ENCODE measurements at places on chromosomes 7 and 10. TPM values are rescaled to one million over a fixed set of nuclear protein-coding genes. Genes with fewer than 3 reads are reported as not detected.
A peak's percentile ranks its signal among the peaks of the same experiment; 100 is the strongest.

PCGF5 gene
- 55.2 TPM for polyA plus RNA-seq

DNA sequence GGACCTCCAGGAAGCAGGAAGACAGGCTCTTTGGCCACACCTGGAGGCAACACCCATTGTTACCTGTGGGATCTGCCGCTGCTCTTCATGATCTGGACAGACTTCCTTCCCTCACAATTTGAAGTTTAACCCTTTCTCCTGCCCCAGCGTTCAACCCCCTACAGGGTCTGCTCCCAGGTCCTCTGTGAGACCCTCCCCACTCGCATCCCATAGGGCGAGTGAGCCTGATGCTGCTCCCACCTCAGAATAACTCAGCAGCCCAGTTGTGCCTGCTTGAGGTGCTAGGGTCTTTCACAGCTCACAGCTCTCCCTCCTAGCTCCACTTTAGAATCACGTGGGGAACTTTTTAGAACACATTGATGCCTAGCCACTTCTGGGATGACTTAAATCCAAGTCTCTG, 61.8 kb upstream of the C10orf90 start:
- H3K27ac ChIP-seq: no peak overlapping the region
- no peaks in the 10 kb centered on the region for H3K27me3 ChIP-seq
- H3K4me1 ChIP-seq: no peaks in the 10 kb centered on the region
- H3K36me3 ChIP-seq: no peaks in the 10 kb centered on the region

GRCh38 chr7:95527776-95528250, 42.1 kb downstream of the ASB4 start:
- H3K36me3 ChIP-seq: no peaks in the 10 kb centered on the region
- H3K4me3 ChIP-seq: no peak overlapping the region
- H3K27me3 ChIP-seq: no peaks in the 10 kb centered on the region
- no peak for DNase-seq
- H3K4me1 ChIP-seq: no peaks in the 10 kb centered on the region

ATOH7 gene
- polyA plus RNA-seq: not detected

CEP55 gene
- 0.05 TPM for polyA plus RNA-seq

DNA sequence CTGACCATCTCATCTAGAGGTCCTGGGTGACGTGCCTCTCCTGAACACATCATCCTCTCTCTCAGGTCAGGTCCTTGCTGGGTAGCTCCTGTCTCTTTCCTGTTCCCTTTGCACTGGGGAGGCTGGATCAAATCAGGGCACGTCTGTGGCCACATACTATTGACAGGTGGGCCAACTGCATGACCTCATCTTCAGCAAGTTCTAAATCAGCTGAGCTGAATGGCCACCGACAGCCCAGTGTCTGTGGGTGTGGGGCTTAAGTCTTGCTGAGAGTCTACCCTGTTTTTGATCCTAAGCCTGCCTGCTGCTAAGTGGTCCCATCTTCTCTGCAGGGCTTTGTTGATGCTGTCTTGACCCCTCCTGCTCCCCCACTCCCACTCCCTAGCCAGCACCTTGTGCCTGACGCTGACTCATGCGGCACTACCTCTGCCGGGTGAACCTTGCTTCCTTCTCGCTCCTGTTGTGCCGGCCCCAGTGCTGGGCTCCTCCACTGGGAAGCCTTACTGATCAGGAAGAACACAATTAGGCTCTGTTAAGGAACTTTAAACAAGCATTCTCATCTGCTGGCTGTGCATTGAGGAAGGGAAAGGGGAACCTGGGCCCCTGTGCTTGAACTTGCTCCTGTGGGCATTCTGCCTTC, 440.4 kb downstream of the PLXNA4 start:
- no peak overlapping the region for H3K27ac ChIP-seq
- no peak overlapping the region for H3K4me3 ChIP-seq
- no peak for DNase-seq
- no peaks in the 10 kb centered on the region for H3K27me3 ChIP-seq

GRCh38 chr7:134747326-134747725, 32.1 kb upstream of the CALD1 start:
- no peaks in the 10 kb centered on the region for H3K27me3 ChIP-seq
- H3K36me3 ChIP-seq: no peaks in the 10 kb centered on the region
- no peak for DNase-seq
- H3K4me3 ChIP-seq: no peak overlapping the region
- H3K4me1 ChIP-seq: no peaks in the 10 kb centered on the region
- no peak overlapping the region for H3K27ac ChIP-seq

GRCh38 chr7:126790763-126791162, 462.0 kb downstream of the GRM8 start:
- H3K27ac ChIP-seq: no peak overlapping the region
- no peak for DNase-seq
- H3K27me3 ChIP-seq: no peaks in the 10 kb centered on the region
- no peaks in the 10 kb centered on the region for H3K36me3 ChIP-seq

GRCh38 chr10:113751181-113751732, at the start of gene PLEKHS1:
TSS of gene PLEKHS1 (plus strand) at chr10:113751682. CDS start at chr10:113755278, 3,596 bp downstream.
- H3K4me3 ChIP-seq: no peak within 1 kb of the TSS
- H3K27me3 ChIP-seq: no peaks in the 10 kb centered on the region
- DNase-seq: no peak
- no peaks in the 10 kb centered on the region for H3K4me1 ChIP-seq
- H3K36me3 ChIP-seq: no peaks in the 10 kb centered on the region

GRCh38 chr10:98623176-98623575, 176.4 kb upstream of the HPS1 start:
- no peaks in the 10 kb centered on the region for H3K36me3 ChIP-seq
- peak; percentile 20 for DNase-seq
- H3K4me1 ChIP-seq: peaks cover 21% of the 10 kb centered on the region

DNA sequence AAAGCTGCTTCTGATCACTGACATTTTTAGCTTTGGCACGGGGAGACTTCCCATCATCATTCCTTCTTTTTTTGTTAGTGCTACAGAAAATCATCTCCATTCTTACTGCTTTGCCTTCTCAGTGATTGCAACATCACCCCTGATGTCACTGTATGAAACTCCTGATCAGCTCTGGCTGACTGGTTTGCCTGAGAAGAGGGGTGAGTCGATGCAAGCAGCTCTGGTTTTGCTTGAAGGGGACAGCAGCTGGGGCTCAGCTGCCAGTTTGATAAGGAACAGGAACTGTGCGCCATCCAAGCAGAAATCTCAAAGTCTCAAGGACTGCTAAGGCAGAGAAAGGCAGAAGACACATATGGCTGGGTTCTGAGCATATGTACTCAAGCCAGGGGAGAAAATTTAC, 808.5 kb upstream of the CELF2 start:
- no peaks in the 10 kb centered on the region for H3K4me1 ChIP-seq
- no peak overlapping the region for H3K27ac ChIP-seq
- H3K27me3 ChIP-seq: no peaks in the 10 kb centered on the region
- DNase-seq: no peak

- H3K27me3 ChIP-seq: no peaks in the 10 kb centered on the region
- H3K27ac ChIP-seq: no peak overlapping the region
- no peak for DNase-seq
- H3K4me1 ChIP-seq: no peaks in the 10 kb centered on the region
- H3K36me3 ChIP-seq: no peaks in the 10 kb centered on the region
- no peak overlapping the region for H3K4me3 ChIP-seq
Observed at GRCh38 chr10:4784667-4785333, 41.2 kb upstream of the AKR1E2 start.

DNA sequence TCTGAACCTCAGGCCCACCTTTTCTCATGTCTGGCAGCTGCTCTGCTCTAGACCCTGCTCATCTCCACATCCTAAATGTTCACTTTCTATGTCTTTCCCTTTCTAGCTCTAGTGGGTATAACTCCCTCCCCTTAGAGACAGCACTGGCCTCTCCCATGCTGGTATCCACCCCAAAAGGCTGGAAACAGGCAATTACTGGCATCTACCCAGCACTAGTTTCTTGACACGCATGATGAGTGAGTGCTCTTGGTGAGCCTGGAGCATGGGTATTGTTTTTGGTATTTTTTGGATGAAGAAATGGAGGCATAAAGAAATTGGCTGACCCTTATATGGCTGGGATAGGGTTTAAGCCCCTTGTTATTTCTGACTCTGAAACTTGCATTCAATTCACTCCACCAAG, 156.0 kb downstream of the EGFR start:
- no peak for DNase-seq
- no peaks in the 10 kb centered on the region for H3K4me1 ChIP-seq
- no peaks in the 10 kb centered on the region for H3K36me3 ChIP-seq

- H3K4me1 ChIP-seq: no peaks in the 10 kb centered on the region
- DNase-seq: no peak
- H3K27me3 ChIP-seq: no peaks in the 10 kb centered on the region
- H3K4me3 ChIP-seq: no peak overlapping the region
- no peaks in the 10 kb centered on the region for H3K36me3 ChIP-seq
- no peak overlapping the region for H3K27ac ChIP-seq
Observed at GRCh38 chr10:130353928-130354572, 217.9 kb downstream of the GLRX3 start.

SPDYE1 gene
- polyA plus RNA-seq: not detected

OR2A14 gene
- not detected for polyA plus RNA-seq

DNA sequence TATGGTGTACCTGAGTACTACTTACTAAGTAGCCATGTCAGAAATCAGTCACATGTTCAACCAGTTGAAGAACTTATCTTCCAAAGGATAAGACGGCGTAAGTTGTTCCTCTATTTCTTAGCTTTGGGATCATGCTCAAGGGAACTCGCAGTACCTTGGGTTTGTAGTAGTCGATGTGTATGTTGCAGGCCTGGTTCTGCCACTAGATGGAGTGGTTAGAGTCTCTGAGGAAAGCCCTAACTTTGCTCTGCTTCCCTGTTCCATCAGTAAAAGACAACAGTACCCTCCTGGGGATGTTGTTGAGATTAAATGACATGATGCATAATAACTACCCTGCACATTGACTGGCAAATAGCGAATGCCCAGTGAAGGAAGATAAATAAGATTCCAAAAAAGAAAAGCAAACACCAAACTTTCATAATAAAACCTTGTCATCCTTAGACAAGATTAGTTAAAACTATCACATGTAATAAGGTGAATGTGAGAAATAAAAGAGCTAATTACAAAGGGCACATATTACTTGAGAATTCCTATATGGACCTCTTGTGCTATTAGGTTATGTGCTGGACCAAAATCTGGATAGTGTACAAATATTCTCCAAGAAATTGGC, 165.9 kb downstream of the ABCA13 start:
- H3K4me3 ChIP-seq: no peak overlapping the region
- no peaks in the 10 kb centered on the region for H3K4me1 ChIP-seq
- no peaks in the 10 kb centered on the region for H3K36me3 ChIP-seq
- no peak overlapping the region for H3K27ac ChIP-seq
- H3K27me3 ChIP-seq: no peaks in the 10 kb centered on the region

MYOZ1 gene
- polyA plus RNA-seq: not detected

DNA sequence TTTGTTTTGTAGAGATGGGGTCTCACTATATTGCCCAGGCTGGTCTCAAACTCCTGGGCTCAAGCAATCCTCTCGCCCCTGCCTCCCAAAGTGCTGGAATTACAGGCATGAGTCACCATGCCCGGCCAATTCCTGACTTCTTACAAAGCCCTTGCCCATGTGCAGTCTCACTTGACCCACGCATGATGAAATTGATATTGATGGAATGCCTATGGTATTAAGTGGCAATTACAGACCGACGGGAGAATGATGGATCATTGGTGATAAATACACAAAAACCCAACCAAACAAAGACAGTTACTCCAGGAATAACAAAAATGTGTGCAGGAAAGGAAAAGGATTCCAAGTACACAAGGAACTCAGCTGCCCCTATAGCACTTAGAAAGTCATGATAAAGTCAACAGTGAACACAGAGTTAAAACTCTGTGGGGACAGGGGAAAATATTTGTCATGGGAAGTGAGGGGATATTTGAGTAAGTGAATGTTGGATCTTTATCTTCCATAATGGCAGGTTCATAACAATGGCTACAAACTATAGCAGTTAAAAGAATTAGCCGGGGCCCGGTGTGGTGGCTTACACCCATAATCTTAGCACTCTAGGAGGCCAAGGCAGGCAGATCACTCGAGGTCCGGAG, 21.6 kb downstream of the HIP1 start:
- H3K27ac ChIP-seq: no peak overlapping the region
- no peak overlapping the region for H3K4me3 ChIP-seq
- DNase-seq: no peak
- H3K27me3 ChIP-seq: no peaks in the 10 kb centered on the region
- H3K4me1 ChIP-seq: peaks cover 11% of the 10 kb centered on the region
- no peaks in the 10 kb centered on the region for H3K36me3 ChIP-seq

GRCh38 chr10:88411772-88412349, 171.3 kb downstream of the RNLS start:
- no peak overlapping the region for H3K27ac ChIP-seq
- no peak overlapping the region for H3K4me3 ChIP-seq
- no peaks in the 10 kb centered on the region for H3K36me3 ChIP-seq
- no peak for DNase-seq
- H3K27me3 ChIP-seq: no peaks in the 10 kb centered on the region

PDE6C gene
- not detected for polyA plus RNA-seq
